ENCODE measurements at places on chromosomes 7 and 10. TPM values are rescaled to one million over a fixed set of nuclear protein-coding genes. Genes with fewer than 3 reads are reported as not detected.

Gene SAP25
- total RNA-seq: 9.9 TPM

Gene KCNH2
- 0.34 TPM for total RNA-seq

GRCh38 chr10:22463255-22463654, 118.0 kb downstream of the SPAG6 start:
- DNase-seq: no peak
- H3K27ac ChIP-seq: no peak overlapping the region
- H3K36me3 ChIP-seq: no peaks in the 10 kb centered on the region
- no peak overlapping the region for H3K4me3 ChIP-seq

DNA sequence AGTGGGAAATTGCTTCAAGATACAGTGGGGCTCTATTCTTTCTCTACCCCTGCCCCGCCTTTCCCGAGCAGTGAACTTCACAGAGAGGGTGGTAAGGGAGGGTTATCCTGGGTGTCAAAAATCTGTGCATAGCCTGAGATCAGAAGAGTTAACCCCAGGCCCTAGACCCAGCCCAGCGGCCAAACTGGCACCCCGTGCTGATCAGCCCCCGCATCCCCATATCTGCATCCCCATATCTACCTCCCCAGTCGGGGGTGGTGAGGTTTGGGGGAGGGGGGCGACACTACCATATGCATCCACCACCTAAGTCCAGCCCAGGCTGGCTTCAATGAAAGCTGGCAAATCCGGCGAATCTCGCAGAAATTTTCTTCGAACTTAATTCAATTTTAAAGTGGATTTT, 7.0 kb upstream of the DLX6 start:
- H3K4me1 ChIP-seq: peaks cover 7% of the 10 kb centered on the region
- H3K27me3 ChIP-seq: peaks cover 86% of the 10 kb centered on the region
- no peak overlapping the region for H3K27ac ChIP-seq
- DNase-seq: no peak
- H3K36me3 ChIP-seq: peaks cover 3% of the 10 kb centered on the region

GRCh38 chr7:25288556-25289307, 60.4 kb upstream of the NPVF start:
- no peak for DNase-seq
- H3K36me3 ChIP-seq: no peaks in the 10 kb centered on the region
- H3K27ac ChIP-seq: no peak overlapping the region
- no peak overlapping the region for H3K4me3 ChIP-seq
- peaks cover 2% of the 10 kb centered on the region for H3K27me3 ChIP-seq
- H3K4me1 ChIP-seq: no peaks in the 10 kb centered on the region

- no peak for DNase-seq
- no peak overlapping the region for H3K4me3 ChIP-seq
These were observed 41.1 kb downstream of the CXCL12 start for GRCh38 chr10:44343843-44344242.

GRCh38 chr7:80604436-80604835, 34.0 kb upstream of the CD36 start:
- no peak for DNase-seq
- no peak overlapping the region for H3K27ac ChIP-seq
- H3K36me3 ChIP-seq: no peaks in the 10 kb centered on the region
- no peaks in the 10 kb centered on the region for H3K4me1 ChIP-seq

DNA sequence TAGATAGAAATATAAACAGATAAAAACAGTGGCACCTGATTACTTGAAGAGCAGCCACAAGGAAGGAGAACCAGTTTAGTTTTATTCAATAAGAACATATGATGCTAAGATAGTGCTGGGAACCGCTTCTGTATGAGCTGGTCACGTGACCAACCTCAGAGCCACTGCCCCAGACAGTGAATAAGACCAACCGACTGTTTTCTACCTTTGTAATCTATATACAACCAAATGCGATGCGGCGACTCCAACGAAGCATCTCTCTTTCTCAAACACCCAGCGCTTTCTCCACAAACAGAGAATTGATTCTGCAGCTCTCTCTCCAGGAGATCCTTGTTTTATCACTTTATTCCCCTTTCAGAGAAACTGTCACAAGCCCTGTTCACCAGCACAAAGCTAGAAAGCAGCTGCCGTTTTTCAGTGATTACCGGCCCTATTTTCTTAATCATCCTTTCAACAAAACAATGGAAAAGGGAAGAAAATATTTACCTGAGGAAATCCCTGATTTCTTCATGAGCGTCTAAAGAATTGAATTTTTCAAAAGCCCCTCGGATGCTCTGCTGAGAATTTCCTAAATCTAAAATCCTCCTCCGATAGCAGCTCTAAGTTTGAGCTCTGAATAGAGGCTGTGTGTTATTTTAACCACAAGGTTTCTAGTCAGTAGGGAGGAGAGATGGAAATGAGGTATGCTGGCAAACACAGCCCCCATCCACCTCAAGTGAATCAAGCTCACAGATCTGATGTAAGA, 55.7 kb upstream of the JCAD start:
- H3K27me3 ChIP-seq: peaks cover 3% of the 10 kb centered on the region
- DNase-seq: no peak
- no peaks in the 10 kb centered on the region for H3K36me3 ChIP-seq
- no peak overlapping the region for H3K27ac ChIP-seq
- H3K4me1 ChIP-seq: peaks cover 2% of the 10 kb centered on the region
- no peak overlapping the region for H3K4me3 ChIP-seq

DNA sequence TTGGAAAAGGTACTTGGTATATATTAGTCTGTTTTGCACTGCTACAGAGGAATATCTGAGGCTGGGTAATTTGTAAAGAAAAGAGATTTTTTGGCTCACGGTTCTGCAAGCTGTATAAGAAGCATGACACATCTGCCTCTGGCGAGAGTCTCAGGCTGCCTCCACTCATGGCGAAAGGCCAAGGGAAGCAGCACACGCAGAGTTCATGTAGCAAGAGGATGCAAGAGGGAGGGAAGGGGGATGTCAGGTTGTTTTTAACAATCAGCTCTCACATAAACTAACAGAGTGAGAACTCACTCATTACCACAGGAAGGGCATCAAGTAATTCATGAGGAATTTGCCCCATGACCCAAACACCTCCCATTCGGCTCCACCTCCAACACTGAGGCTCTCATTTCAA, 484.8 kb upstream of the DPP6 start:
- H3K4me1 ChIP-seq: no peaks in the 10 kb centered on the region
- H3K36me3 ChIP-seq: peaks cover 4% of the 10 kb centered on the region
- H3K27me3 ChIP-seq: no peaks in the 10 kb centered on the region
- H3K27ac ChIP-seq: no peak overlapping the region
- H3K4me3 ChIP-seq: no peak overlapping the region

Gene COBL
- total RNA-seq: not detected

- H3K36me3 ChIP-seq: no peaks in the 10 kb centered on the region
- no peaks in the 10 kb centered on the region for H3K4me1 ChIP-seq
These were observed 818.6 kb downstream of the GRID1 start for GRCh38 chr10:85548034-85548433.

DNA sequence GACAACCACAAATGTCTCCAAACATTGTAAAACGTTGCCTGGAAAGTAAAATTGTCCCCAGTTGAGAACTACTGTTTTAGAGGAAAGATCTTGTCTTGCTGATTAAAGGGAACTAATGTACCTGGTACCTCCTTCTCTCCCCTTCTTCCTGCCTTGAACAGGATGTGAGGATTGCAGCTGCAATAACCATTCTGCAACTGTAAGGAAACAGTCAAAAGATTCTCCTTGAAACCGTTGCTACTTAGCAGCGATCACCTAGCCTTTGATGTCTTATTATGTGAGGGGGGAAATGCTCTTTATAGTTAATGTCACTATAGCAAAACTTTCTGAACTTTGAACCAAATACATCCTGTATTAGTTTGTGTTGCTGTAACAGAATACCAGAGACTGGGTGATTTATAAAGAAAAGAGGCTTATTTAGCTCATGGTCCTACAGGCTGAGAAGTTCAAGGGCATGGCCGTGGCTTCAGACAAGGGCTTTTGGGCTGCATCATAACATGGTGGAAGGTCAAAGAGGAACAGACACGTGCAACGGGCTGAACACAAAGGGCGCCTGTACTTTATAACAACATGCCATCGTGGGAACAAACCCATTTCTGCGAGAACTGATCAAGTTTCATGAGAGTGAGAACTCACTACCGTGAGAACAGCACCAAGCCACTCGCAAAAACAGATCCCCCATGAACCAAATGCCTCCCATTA, 54.2 kb upstream of the PARD3 start:
- H3K4me1 ChIP-seq: no peaks in the 10 kb centered on the region
- H3K27ac ChIP-seq: no peak overlapping the region
- H3K36me3 ChIP-seq: no peaks in the 10 kb centered on the region
- H3K27me3 ChIP-seq: peaks cover 10% of the 10 kb centered on the region

Gene UROS
- 38.3 TPM for total RNA-seq

DNA sequence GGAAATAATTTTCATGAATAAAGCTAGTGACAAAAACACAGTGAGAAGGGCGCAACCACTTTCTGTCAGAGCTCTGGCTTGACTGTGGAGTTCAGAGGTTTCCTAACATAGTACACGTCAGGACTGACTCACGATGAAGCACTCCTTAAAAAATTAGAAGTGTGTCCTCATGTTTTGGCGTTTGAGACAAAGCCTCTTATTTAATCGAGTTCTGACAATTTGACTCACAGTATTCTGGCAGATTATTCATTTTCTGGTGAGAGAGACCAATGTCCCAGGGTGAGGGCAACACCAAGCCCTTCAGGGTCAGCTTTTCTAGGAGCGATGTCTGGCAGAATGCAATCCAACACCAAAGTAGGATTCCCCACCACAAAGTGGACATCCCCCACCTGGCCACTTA, 108.7 kb downstream of the DIP2C start:
- no peak for DNase-seq
- H3K4me3 ChIP-seq: no peak overlapping the region
- H3K27ac ChIP-seq: no peak overlapping the region
- no peaks in the 10 kb centered on the region for H3K36me3 ChIP-seq

DNA sequence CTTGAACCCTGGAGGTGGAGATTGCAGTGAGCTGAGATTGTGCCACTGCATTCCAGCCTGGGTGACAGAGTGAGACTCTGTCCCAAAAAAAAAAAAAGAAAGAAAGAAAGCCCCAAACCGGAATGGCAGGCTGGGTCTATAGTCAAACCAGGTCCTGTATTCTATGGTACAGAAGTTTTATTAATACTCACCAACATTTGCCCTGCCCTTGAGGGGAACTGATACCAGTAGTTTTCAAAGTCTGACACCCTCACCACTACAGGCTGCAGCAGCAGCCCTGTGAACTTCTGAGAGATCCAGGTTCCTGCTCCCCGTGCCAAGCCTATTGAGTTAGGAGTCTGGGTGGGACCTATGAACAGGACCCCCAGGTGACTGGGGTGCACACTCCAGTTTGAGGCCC, 80.6 kb downstream of the RGS10 start:
- peaks cover 1% of the 10 kb centered on the region for H3K36me3 ChIP-seq
- DNase-seq: no peak
- H3K27me3 ChIP-seq: no peaks in the 10 kb centered on the region

DNA sequence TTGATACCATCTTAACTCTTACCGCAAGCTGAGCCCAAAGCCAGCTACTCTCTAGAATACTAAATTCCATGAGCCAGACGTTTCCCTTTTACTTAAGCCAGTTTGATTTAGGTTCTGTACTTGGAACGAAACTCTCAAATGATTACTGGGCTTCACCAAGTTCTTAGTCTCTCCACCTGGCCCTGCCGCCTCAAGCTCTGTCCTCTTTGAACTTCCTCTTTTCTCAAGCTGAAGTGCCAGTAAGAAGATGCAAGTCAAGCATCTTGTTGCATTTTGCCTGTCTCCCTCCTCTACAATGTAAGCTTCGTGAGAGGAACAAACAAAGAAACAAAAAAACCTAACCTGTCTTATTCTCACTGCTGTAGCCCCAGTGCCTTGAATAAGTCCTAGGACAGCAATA, 358.2 kb upstream of the NPVF start:
- no peaks in the 10 kb centered on the region for H3K36me3 ChIP-seq
- no peaks in the 10 kb centered on the region for H3K4me1 ChIP-seq
- H3K27ac ChIP-seq: no peak overlapping the region
- H3K27me3 ChIP-seq: peaks cover 3% of the 10 kb centered on the region
- no peak overlapping the region for H3K4me3 ChIP-seq

- H3K4me1 ChIP-seq: peaks cover 27% of the 10 kb centered on the region
- no peak overlapping the region for H3K27ac ChIP-seq
- DNase-seq: no peak
- H3K36me3 ChIP-seq: peaks cover 14% of the 10 kb centered on the region
- no peaks in the 10 kb centered on the region for H3K27me3 ChIP-seq
These were observed 1.3 kb downstream of the SAP25 start for GRCh38 chr7:100572281-100572948.

DNA sequence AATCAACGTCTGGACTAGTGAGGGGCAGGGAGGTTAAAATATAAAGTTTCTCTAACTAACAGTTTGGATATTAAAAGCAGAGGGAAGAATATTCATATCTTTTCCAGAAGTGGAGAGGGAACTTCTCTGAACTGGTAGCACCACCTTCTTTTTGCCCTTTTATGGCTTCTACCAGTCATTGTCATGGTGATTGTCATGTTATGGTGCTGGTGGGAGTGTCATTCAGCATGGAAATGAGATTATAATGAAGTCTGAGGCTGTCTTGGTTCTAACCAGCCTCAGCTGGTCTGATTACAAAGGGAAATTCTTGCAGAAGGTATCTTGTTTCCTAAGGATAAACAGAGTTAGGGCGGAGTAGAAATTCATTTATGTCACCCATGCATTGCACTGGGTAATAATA, 523.8 kb downstream of the ZWINT start:
- no peaks in the 10 kb centered on the region for H3K36me3 ChIP-seq
- H3K4me1 ChIP-seq: no peaks in the 10 kb centered on the region
- no peak overlapping the region for H3K27ac ChIP-seq
- no peaks in the 10 kb centered on the region for H3K27me3 ChIP-seq
- DNase-seq: no peak

Gene HYAL4
- 0.34 TPM for total RNA-seq

Gene LBX1
- total RNA-seq: not detected

- no peak for DNase-seq
- H3K36me3 ChIP-seq: no peaks in the 10 kb centered on the region
- no peak overlapping the region for H3K27ac ChIP-seq
- H3K4me1 ChIP-seq: peaks cover 3% of the 10 kb centered on the region
- no peak overlapping the region for H3K4me3 ChIP-seq
These were observed 162.9 kb downstream of the ZNF33B start for GRCh38 chr10:42475168-42476098.

GRCh38 chr10:30384701-30385201, 35.7 kb upstream of the MTPAP start:
- H3K4me3 ChIP-seq: no peak overlapping the region
- H3K27me3 ChIP-seq: peaks cover 13% of the 10 kb centered on the region
- no peaks in the 10 kb centered on the region for H3K36me3 ChIP-seq
- peak; percentile 37 for DNase-seq
- H3K4me1 ChIP-seq: no peaks in the 10 kb centered on the region
- H3K27ac ChIP-seq: no peak overlapping the region

- no peaks in the 10 kb centered on the region for H3K27me3 ChIP-seq
- no peaks in the 10 kb centered on the region for H3K36me3 ChIP-seq
- H3K4me1 ChIP-seq: no peaks in the 10 kb centered on the region
These were observed 58.4 kb upstream of the HDAC9 start for GRCh38 chr7:18437101-18437500.

GRCh38 chr7:155220903-155221302, 76.8 kb upstream of the INSIG1 start:
- H3K36me3 ChIP-seq: no peaks in the 10 kb centered on the region
- H3K4me3 ChIP-seq: no peak overlapping the region
- no peak for DNase-seq
- H3K4me1 ChIP-seq: peaks cover 21% of the 10 kb centered on the region
- no peak overlapping the region for H3K27ac ChIP-seq

- H3K36me3 ChIP-seq: no peaks in the 10 kb centered on the region
- DNase-seq: peak; percentile 71
- H3K4me3 ChIP-seq: no peak overlapping the region
- peak overlapping the region; percentile 29 for H3K27ac ChIP-seq
These were observed 50.0 kb downstream of the PLXNA4 start for GRCh38 chr7:132526111-132526740.
